ENCODE measurements at places on chromosomes 1 and 21. TPM values are rescaled to one million over a fixed set of nuclear protein-coding genes. Genes with fewer than 3 reads are reported as not detected.

ESPN gene
- total RNA-seq: 33.4 TPM

FMO5 gene
- total RNA-seq: 0.68 TPM

KCNJ9 gene
- not detected for total RNA-seq

PMVK gene
- total RNA-seq: 55.6 TPM

ACKR1 gene
- total RNA-seq: 17.6 TPM

RAB42 gene
- 0.40 TPM for total RNA-seq

CDC20 gene
- 76.2 TPM for total RNA-seq

LRRIQ3 gene
- 0.28 TPM for total RNA-seq

PFKFB2 gene
- 20.3 TPM for total RNA-seq

KRTAP23-1 gene
- not detected for total RNA-seq

NPHP4 gene
- total RNA-seq: 4.7 TPM

OLIG2 gene
- not detected for total RNA-seq

S100A7A gene
- total RNA-seq: 24.6 TPM

SPAG17 gene
- 18.8 TPM for total RNA-seq

DNA sequence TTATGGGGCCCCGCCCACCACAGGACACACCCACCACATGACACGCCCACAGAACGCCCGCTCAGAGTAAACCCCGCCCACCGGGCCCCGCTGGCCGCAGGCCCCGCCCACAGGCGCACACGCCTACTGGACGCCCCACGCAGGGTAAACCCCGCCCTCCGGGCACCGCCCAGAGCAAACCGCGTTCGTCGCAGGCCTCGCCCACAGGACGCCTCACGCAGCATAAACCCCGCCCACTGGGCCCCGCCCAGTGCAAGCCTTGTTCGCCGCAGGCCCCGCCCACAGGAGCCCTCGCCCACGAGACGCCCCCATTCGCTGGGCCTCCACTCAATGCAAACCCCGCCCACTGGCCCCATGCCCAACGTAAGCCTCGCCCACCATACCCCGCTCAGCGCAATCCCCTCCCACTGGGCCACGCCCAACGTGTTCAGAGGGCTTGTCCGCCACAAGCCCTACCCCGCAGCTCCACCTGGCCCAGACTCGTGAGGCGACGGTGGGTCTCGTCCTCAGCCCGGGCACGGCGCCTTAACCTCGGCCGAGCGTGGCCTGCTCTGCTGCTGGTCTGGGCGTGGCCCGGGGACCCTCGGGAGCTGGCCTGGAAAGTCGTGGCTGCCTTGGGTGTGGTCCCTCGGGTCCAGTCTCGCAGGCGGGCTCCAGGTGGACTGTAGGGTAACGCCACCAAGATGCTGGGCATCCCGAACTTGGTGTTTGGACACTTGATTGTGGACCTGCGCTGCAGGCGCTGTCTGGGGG, 401 bp upstream of the TMEM52 start:
- ATAC-seq: peak; percentile 88

DNA sequence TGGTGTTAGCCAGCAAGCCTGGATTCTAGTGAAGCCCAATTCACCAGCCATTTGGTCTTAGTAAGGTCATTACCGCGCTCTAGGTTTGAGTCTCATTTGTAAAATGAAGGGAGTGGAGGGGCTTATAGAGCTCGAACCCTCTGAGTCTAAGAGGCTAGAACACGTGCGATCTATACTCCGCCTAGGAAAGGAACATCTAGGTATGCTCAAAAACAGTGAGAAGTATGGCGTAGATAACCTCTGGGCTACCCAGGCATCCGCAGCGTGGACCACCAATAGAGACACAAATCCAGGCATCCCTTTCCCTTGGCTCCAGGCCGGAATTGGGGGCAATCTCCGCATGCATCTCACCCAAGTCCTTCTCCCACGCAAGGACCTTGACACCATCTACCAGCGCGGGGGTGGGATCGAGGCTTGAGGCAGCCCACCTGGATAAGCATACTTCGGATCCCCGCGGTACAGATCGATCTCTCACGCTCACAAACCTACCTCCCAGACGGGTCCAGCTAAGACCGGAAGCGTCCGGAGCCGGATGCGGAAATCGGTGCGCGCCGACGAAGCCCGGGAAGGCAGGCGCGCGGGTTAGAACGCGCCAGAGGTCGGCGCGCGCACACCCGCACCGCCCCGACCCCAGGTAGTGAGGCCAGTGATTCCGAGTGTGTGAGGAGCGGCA, at the start of gene METTL25B:
Gene METTL25B, plus strand, starts transcription at position 544 of the 673 bp plus-strand sequence. CDS start 636 bp downstream, outside the sequence.
- peak; percentile 81 for ATAC-seq

- ATAC-seq: no peak
These were observed 505.4 kb upstream of the ZP4 start for GRCh38 chr1:238396140-238396539.

DNA sequence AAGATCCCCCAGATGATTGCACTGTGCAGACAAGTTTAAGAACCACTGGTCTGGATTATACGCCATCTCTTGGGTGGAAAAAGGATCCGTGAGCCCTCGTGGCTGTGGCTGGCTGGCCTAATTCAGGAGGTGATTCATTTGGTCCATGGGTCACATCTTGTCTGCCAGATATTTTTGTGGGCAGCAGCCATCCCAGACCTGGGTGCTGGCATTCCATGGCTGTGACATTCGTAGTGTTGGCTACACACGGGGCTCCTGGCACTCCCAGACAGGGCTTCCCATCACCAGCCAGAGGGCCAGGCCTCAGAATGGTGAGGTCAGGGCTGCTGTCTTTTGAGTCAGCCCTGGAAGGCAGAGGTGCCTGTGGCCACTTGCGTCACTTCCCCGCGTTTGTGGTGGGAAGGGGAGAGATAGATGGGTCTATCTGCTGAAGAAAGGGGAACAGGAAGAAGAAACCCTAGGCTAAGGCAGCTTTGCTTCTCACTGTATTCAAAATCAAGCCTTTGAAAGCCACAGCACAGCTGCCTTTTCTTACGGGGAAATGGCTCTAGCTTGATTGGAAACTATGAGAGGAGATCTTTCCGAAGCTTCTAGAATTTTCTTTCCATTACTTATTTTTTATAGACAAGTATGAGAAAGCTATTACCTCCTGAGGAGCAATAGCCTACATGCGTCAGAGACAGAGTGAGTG, 32.4 kb downstream of the EIF2D start:
- peak; percentile 6 for ATAC-seq

- peak; percentile 12 for ATAC-seq
These were observed 21.5 kb downstream of the DHCR24 start for GRCh38 chr1:54865238-54866073.

- peak; percentile 8 for ATAC-seq
These were observed 21.3 kb upstream of the PRSS38 start for GRCh38 chr1:227793948-227794816.

DNA sequence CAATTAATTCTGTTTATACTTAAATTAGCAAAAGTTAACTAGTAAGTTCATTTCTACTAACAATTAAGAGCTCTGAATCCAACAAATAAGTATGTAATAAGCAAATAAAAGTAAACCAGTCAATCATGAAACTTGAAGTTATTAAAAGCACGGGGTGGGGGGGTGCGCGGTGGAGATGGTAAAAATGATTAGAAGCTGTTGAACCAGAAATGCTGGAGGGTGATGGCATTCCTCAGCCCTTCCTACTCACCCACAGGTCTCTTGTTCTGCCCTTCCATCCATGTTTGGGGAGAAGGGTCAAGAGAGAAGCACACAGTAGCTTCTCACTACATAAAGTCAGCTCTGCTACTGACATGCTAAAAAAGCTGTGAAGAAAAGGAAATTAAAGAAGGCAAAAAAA, 63.5 kb downstream of the AKT3 start:
- no peak for ATAC-seq

DNA sequence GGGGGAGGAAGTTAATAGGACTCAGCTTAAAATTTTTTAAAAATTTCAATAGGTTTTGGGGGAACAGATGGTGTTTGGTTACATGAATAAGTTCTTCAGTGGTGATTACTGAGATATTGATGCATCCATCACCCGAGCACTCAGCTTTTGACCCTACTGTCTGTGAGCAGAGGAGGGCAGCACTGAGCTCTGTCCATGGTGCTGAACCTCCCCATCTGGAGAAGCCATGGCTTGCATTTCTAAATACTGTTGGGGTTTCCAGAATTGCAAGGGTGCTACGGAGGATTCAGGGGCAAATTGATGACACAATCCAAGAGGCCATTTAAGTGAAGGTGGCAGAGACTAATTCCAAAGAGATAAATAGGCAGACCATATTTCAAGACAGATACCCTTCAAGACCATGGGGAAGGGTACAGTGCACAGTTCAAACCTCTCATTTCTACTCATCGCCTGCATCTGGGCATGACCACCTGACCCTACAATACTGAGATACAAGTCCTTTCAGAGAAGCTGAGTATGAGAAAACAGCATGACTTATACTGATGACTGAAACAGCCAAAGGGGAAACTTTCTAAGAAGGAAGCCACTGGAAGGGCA, 17.2 kb downstream of the SYT2 start:
- ATAC-seq: peak; percentile 80

- no peak for ATAC-seq
These were observed 49.8 kb downstream of the ZBTB18 start for GRCh38 chr1:244100704-244101453.

- no peak for ATAC-seq
These were observed 10.4 kb downstream of the LRRC42 start for GRCh38 chr1:53956308-53957168.

DNA sequence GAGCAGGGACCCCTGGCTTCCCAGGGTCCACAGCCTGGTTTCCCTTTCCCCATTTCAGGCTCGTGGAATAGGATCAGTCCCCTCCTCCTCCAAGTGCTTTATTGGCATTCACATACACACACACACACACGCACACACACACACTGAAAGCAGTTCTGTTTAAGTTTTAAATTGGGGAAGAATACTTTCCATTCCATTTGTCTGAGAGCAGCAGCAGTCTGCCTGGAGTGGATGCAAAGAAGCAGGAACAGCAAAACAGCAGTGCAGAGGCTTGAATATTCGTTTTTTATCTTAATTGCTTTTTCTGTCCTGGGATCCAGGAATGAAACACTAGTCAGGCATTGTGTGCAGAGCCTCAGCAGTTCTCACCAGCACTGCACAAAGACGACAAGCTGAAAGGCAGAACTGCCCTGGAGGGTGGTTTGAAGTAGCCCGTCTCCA, 7.1 kb downstream of the CYB561D1 start:
- no peak for ATAC-seq

GRCh38 chr1:213277036-213277435, 226.0 kb downstream of the RPS6KC1 start:
- no peak for ATAC-seq

DNA sequence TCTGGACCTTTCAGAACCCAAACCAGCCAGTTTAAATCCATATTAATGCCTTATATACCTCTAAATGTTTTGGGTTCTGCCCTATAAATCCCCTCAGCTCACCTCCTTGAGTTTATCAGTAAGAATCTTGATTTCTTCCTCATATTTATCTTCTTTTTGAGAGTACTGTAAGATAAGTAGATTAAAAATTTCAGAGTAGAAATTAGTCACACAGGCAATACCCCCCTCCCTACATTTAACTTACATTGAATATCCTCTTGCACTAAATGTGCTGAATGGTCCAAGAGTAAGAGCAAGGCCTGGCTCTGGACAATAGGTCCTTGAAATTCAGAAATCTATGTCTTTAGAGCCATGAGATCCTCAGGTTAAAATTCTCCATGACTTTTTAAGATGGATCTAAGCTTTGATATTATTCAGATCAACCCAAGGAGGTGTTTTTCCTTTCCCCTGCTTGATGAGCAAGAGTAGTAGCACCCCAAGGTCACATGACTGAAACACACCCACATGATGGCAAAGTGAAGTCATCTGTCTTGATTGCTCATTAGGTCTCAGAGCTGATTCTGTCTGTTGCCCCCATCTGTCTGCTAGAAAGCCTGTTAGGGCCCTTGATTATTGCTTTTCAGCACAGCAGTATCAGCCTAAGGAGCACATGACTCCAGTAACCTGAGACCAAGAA, 15.8 kb upstream of the NUP210L start:
- peak; percentile 65 for ATAC-seq

- ATAC-seq: no peak
These were observed 9.9 kb downstream of the IKBKE start for GRCh38 chr1:206480211-206480610.

DNA sequence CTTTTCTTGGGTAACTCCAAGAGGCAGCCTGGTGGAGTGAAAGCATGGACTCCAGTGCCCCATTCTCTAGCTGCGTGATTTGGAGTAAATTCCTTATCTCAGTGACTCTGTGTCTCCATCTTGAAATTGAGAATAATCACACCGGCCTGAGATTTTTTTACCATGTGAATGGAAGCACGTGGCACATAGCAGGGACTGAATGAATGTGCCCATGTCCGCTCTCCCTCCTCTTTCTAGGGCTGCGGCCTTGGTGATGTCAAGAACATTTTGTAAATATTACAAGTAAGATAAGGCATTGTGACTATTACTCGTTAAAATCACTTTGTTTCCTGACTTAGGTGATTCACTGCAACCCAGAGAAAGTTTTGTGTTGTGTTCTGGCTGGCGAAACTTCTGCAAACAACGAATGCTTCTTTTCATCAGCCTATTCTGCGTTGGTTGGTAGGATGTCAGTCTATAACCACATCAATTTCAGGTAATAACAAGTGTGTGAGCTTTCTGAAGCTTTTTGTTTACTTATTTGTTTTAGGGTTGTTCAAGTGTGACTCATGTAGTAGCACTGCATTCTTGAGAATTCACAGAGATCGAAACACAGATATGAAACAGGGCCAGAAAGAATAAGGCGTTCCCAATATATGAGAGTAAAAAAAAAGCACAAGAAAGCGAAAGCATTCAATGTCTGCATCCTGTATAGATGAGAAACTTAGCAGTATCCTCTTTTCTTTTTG, 135.7 kb upstream of the SLC45A1 start:
- peak; percentile 45 for ATAC-seq

DNA sequence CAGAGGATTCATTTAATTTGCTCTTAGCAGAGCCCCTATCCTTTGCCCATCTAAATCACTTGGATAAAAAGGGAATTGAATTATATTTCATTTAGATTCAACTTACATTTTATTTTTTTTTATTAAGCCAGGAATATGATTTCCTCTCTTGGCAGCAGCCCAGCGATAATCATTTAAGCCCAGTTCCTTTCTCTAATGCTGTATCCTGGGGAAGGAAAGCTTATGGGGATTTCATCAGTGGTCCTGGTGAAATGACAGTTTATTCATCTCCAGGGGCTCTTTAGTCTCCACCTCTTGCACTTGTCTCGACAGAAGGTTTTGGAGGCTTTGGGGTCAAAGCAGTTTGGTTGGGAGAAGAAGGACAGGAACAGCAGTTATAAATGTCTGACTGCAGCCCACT, 50.4 kb upstream of the LRRC8D start:
- no peak for ATAC-seq

DNA sequence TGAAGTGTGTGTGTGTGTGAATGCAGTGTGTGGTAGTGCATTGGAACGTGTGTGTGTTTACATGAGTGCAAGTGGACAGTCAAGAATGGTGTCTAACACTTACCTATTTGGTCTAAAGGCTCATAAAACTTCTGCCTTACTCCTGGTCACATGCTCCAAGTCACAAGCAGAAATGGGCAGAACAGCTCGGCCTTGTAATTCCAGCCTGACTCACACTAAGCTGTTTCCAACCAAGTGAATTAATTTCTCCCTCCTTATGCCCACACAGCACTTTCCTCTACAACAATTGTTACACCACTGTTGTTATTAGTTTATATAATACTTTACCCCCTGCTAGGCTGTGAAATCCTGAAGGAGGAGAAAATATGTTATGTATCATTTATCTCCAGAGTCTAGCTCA, 43.8 kb downstream of the DDR2 start:
- ATAC-seq: peak; percentile 66

GRCh38 chr1:84573481-84573966, 716 bp downstream of the CTBS start:
- no peak for ATAC-seq

- no peak for ATAC-seq
These were observed 40.2 kb downstream of the ATP1B1 start for GRCh38 chr1:169146576-169147214.

GRCh38 chr1:91622616-91623015, 122.0 kb downstream of the CDC7 start:
- ATAC-seq: no peak

GRCh38 chr1:232140419-232141166, 489.3 kb downstream of the SIPA1L2 start:
- no peak for ATAC-seq

All from esophagus mucosa (tissue), 1 donor.